Left ventricle myocardium inferior (tissue), 1 donor: ENCODE measurements at places on chromosomes 11 and 22. TPM values are rescaled to one million over a fixed set of nuclear protein-coding genes. Genes with fewer than 3 reads are reported as not detected.

DNA sequence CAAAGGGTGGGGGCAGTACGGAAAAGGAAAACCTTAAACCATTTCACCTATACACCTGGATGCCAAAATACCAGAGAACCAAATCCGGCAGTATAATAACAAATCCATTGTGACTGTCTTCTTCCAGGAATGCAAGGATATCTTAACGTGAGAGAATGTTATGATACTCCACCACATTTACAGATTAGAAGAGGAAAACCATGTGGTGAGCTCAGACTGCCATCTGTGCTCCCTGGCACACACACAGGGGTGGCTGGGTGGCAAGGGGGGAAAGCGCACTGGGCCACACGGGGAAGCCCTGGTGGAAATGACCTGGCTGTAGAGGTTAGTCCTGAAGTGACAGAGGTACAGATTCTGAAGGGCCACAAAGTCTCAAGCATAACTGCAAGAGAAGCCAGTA lies 9.9 kb downstream of the EIF1AD start:
- H3K36me3 ChIP-seq, result peaks cover 5% of the 10 kb centered on the region
- no peak overlapping the region for H3K27ac ChIP-seq
- H3K4me1 ChIP-seq, result no peaks in the 10 kb centered on the region

DNA sequence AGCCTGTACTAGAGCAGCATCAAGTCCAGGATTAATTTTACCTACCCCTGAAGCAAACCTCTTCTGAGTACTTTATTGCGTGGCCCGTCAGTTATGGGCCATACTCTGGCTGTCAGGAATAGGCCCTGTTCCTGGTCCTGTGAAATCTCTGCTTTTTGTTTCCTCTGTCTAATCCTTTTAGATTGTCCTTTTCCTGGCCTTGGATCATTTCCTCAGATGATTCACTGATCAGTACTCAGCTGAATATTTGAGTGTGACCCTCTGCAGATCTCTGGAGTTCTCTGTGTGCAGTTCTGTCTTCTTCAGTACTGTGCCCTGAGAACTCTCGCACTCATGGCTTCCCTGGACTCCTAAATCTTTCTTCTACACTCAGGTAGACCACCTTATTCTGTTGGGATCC lies 123.5 kb downstream of the UVRAG start:
- peaks cover 21% of the 10 kb centered on the region for H3K4me1 ChIP-seq
- no peak overlapping the region for H3K4me3 ChIP-seq
- H3K27me3 ChIP-seq, result no peaks in the 10 kb centered on the region
- H3K27ac ChIP-seq, result no peak overlapping the region
- no peak for DNase-seq

DNA sequence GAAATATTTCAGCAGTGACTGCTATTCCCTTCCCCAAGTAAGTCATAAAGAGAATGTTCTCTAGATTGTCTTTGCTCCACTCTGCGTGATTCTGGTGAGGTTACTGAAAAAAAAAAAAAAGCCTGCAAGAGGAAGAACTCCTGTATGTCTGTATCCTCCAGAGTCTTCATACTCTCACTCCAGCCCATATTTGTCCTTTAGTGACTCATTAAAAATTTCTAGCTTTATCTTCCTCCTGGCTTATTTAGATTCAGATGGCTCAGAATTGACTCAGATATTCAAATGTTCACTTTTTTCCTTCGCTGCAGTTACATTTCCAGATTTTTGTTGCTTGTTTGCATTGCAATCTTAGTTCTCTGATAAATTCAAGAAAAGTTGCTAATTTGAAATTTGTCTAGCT lies 76.3 kb upstream of the CNTN5 start:
- no peaks in the 10 kb centered on the region for H3K27me3 ChIP-seq
- H3K27ac ChIP-seq, result no peak overlapping the region
- no peak for DNase-seq
- H3K36me3 ChIP-seq, result no peaks in the 10 kb centered on the region
- no peak overlapping the region for H3K4me3 ChIP-seq

The DDX17 gene
- total RNA-seq, result 228 TPM

The GALNT18 gene
- total RNA-seq, result 24.4 TPM
